ENCODE measurements at places on chromosomes 13 and 19. TPM values are rescaled to one million over a fixed set of nuclear protein-coding genes. Genes with fewer than 3 reads are reported as not detected.

DNA sequence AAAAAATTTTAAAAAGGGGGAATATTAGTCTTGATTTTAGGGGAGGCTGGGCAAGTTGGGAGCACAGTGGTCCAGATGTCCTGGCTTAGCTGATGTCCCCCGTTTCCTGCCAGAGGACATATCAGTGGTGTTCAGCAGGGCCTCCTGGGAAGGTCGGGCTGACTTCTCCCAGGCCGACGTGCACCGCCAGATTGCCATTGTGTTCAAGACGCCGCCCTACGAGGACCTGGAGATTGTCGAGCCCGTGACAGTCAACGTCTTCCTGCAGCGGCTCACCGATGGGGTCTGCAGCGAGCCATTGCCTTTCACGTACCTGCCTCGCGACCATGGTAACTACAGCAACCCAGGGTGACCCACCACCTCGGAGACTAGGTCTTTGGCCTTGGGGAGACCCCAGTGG is 6.4 kb upstream of the CLASRP start:
- no peaks in the 10 kb centered on the region for H3K4me1 ChIP-seq
- no peak for DNase-seq
- peaks cover 62% of the 10 kb centered on the region for H3K36me3 ChIP-seq
- no peak overlapping the region for H3K4me3 ChIP-seq

- H3K4me1 ChIP-seq, result no peaks in the 10 kb centered on the region
- H3K4me3 ChIP-seq, result no peak overlapping the region
- H3K36me3 ChIP-seq, result no peaks in the 10 kb centered on the region
- no peaks in the 10 kb centered on the region for H3K27me3 ChIP-seq
These were observed 61.4 kb downstream of the STARD13 start for GRCh38 chr13:33224191-33224590.

DNA sequence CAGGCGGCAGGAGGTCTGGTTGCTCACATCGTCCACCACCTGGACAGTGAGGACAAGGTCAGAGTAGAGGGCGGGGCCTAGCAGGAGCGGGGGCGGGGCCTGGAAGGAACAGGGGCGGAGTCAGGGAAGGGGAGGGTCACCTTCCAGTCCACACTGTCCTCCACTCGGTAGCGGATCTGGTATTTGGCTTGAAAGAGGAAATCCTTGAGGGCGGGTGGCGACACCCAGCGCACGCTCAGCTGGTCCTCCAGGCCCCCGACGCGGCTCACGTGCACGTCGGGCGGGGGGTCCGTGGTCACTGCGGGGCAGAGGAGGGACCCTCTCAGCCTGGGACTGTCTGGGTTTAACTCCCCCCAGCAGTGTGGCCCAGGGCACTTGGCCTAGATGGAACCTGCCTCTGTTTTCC is 8.2 kb downstream of the REX1BD start:
- H3K27ac ChIP-seq, result no peak overlapping the region
- no peaks in the 10 kb centered on the region for H3K27me3 ChIP-seq
- H3K36me3 ChIP-seq, result peaks cover 3% of the 10 kb centered on the region
- H3K4me3 ChIP-seq, result no peak overlapping the region

GRCh38 chr19:33700408-33701013 is 78.8 kb downstream of the CHST8 start:
- no peaks in the 10 kb centered on the region for H3K27me3 ChIP-seq
- H3K4me3 ChIP-seq, result no peak overlapping the region
- no peak for DNase-seq

- DNase-seq, result no peak
- no peak overlapping the region for H3K27ac ChIP-seq
- H3K4me3 ChIP-seq, result no peak overlapping the region
- H3K27me3 ChIP-seq, result no peaks in the 10 kb centered on the region
- no peaks in the 10 kb centered on the region for H3K36me3 ChIP-seq
These were observed 224.2 kb upstream of the MAB21L1 start for GRCh38 chr13:35700671-35701070.

GRCh38 chr13:108828086-108828815 is 198.8 kb downstream of the MYO16 start:
- no peak overlapping the region for H3K4me3 ChIP-seq
- H3K36me3 ChIP-seq, result no peaks in the 10 kb centered on the region
- no peak overlapping the region for H3K27ac ChIP-seq
- no peak for DNase-seq

Gene TNFSF9
- total RNA-seq, result 1.6 TPM

Gene RFC3
- total RNA-seq, result 6.1 TPM

Gene LRRC63
- 0.53 TPM for total RNA-seq

GRCh38 chr13:101875091-101875490 is 422.6 kb downstream of the ITGBL1 start:
- no peak overlapping the region for H3K4me3 ChIP-seq
- H3K27ac ChIP-seq, result no peak overlapping the region
- H3K27me3 ChIP-seq, result no peaks in the 10 kb centered on the region
- H3K4me1 ChIP-seq, result no peaks in the 10 kb centered on the region
- no peaks in the 10 kb centered on the region for H3K36me3 ChIP-seq

Measured in T-cell (primary cell).